ENCODE measurements at places on chromosomes 13 and 19. TPM values are rescaled to one million over a fixed set of nuclear protein-coding genes. Genes with fewer than 3 reads are reported as not detected.

Gene ZNF256
- 7.1 TPM for total RNA-seq

DNA sequence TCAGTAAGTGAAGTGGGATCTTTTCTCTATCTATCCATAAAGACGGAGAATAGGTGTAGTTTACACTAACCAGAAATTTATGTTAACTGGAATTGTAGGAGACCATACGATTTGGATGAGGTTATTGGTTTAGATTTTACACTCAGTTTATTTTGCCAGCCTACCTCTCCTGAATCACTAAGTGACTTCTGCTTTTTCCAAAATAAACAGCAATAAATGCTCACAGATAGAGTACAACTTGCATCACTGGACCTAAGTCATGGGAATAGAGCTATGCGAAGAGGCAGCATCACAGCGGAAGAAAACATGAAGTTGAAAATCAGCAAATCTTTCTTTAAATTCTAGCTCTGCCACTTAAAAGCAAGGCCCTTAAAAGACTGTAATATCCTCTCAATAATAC lies 781.0 kb downstream of the LIG4 start:
- H3K27ac ChIP-seq: no peak overlapping the region
- H3K4me1 ChIP-seq: no peaks in the 10 kb centered on the region
- H3K36me3 ChIP-seq: no peaks in the 10 kb centered on the region
- DNase-seq: no peak

GRCh38 chr19:1261538-1261797 lies 7.7 kb upstream of the CIRBP start:
- H3K27me3 ChIP-seq: no peaks in the 10 kb centered on the region
- H3K36me3 ChIP-seq: peaks cover 8% of the 10 kb centered on the region
- H3K4me1 ChIP-seq: peaks cover 68% of the 10 kb centered on the region
- peak overlapping the region; percentile 86 for H3K27ac ChIP-seq

DNA sequence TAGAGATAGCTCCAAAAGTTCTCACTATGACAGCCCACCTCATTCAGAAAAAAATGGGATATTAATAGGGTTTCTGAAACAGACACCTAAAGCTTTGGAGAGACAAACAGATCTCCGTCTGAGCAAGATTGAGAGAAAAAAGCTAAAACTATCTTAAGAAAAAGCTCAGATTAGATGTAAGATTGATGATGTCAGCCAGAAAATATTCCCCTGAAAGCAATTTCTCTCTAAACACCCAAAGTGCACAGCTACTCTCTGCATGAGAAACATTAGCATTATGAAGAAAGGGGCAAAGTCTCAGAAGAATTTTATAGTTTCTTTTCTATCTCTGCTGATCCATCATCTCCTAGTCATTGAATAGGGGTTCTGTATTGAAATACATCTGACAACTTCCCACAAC lies 148.9 kb downstream of the ZNF737 start:
- H3K4me3 ChIP-seq: no peak overlapping the region
- DNase-seq: no peak
- H3K4me1 ChIP-seq: no peaks in the 10 kb centered on the region
- H3K27me3 ChIP-seq: no peaks in the 10 kb centered on the region

GRCh38 chr13:86324191-86324590 lies 525.0 kb upstream of the SLITRK6 start:
- no peaks in the 10 kb centered on the region for H3K36me3 ChIP-seq
- no peaks in the 10 kb centered on the region for H3K27me3 ChIP-seq
- H3K27ac ChIP-seq: no peak overlapping the region
- no peak for DNase-seq
- H3K4me3 ChIP-seq: no peak overlapping the region
- H3K4me1 ChIP-seq: no peaks in the 10 kb centered on the region

All from astrocyte (in vitro differentiated cells and primary cell).